ENCODE measurements at places on chromosomes 5 and 9. TPM values are rescaled to one million over a fixed set of nuclear protein-coding genes. Genes with fewer than 3 reads are reported as not detected.

DNA sequence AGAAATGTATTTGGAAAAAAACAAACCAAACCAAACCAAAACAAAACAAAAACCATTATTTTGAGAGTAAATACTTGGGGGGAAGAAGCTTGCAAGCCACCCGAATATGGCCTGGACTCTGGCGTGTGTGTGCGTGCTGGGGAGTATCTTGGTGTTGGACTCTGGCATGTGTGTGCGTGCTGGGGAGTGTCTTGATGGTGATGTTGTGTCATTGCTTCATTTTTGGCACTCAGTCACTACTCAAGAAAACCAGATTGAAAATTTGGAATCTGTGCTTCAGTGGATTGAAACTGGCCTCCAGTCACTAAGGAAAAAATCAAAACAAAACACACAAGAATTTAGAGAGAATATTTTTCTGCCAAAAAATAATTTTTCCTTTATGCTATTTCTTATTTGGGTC, 76.1 kb downstream of the ARRDC3 start:
- peak; percentile 75 for ATAC-seq

DNA sequence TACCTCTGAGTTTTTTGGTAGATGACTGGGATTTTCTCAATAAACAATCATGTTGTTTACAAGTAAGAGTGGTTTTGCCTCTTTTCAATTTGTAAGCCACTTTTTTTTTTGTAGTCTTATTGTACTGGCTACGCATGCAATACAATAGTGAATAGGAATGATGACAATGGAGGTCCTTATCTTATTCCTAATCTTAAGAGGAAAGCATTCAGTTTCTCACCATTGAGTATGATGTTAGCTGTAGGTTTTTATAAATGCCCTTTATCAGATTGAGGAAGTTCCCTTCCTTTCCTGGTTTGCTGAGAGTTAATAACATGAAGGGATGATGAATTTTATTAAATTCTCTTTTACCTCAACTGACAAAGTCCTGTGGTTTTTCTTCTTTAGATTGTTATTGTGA, 155.2 kb downstream of the ADAMTSL1 start:
- no peak for ATAC-seq

DNA sequence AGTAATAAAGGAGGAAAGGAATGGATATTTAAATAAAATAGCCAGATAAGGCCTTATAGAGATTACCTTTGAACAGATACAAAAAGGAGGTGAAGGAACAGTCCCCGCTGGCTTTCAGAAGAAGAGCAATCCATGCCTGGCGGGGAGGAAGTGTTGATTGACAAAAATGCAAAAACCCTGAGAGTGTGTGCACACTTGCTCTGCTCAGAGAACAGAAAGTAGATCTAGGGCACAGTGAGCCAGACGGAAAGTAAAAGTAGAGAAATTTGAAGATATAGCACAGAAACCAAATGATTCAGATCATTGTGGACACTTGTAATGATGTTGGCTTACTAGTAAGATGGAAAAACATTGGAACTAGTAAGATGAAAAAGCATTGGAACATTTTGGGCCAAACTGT, 720.6 kb downstream of the PTPRD start:
- no peak for ATAC-seq

GRCh38 chr5:43702815-43703214, 99.8 kb downstream of the NNT start:
- no peak for ATAC-seq

GRCh38 chr9:131669269-131670157, 70.4 kb downstream of the RAPGEF1 start:
- ATAC-seq = no peak

DNA sequence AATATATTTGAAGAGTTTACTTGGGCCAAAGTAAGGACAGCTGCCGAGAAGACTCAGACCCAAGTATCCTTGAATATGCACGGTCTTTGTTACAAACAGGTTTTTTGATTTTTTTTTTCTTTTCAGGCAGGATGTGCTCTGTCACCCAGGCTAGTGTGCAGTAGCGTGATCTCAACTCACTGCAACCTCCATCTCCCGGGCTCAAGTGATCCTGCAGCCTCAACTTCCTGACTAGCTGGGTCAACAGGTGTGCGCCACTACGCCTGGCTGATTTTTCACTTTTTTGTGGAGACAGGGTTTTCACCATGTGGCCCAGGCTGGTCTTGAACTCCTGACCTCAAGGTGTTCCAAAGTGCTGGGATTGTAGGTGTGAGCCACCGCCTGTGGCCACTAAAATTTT, 27.4 kb downstream of the JMY start:
- ATAC-seq = no peak

DNA sequence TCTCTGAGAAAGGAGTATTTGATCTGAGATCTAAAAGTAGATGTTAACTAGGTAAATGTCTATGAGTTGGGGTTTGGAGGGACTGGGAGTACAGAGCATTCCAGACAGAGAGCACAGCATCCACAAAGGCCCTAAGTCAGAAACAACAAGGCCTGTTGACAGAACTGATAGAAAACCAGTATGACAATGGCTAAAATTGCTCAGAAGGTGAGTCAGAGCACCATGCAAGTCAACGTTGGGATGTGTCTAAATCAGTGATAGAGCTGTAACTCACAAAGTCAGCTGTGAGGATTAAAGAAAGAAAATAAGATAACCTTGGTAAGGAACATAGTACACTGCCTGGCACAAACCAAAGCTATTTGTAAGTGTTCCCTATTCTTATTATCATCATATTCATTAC, 124.0 kb downstream of the CETN3 start:
- no peak for ATAC-seq

DNA sequence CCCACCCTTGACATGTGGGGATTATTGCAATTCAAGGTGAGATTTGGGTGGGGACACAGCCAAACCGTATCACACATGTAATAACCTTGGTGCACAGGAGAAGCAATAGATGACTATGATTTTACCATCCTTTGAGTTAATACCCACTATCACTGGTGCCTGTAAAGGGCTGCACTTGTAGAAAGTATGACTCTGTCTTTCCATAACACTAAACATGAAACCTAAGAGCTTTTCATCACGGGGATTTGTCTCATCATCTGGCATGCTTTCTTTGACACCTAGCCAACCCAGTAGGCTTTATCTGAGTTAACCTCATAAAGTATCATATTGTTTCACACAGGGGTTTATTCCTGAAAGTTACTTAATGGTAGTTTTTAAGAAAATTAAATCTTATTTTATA, 188.9 kb upstream of the TNC start:
- no peak for ATAC-seq

DNA sequence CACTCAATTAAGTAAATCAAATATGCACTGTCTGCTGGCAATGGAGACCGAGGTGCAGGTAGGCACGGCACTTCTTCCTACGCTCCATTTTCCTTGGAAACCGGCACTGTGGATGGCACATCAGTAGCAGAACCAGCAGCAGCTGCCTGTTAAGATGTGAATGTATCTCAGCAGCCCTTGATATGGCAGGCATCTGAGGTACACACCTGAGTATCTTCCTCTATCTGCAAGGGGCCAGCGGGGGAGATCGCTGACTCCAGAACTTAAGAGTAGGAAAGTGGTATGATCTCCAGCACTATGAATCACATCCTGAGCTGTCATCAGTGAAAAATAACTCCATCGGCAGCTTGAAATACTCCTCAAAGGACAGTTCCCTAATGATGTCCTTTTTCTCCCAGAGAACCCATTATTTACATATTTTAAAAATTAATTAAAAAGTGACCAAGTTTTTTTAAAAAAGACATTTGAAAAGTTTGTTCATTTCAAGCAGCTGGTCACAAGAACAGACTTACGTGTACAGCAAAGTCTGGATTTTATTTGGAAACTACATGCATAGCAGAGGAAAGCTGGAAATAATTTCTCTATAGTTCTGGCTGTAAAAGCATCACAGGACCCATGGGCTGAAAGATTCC, 97.1 kb downstream of the ADAMTS12 start:
- no peak for ATAC-seq

GRCh38 chr5:79130781-79131180, 19.2 kb downstream of the BHMT start:
- no peak for ATAC-seq

GRCh38 chr5:78483809-78484521, 123.5 kb downstream of the SCAMP1 start:
- peak; percentile 84 for ATAC-seq

DNA sequence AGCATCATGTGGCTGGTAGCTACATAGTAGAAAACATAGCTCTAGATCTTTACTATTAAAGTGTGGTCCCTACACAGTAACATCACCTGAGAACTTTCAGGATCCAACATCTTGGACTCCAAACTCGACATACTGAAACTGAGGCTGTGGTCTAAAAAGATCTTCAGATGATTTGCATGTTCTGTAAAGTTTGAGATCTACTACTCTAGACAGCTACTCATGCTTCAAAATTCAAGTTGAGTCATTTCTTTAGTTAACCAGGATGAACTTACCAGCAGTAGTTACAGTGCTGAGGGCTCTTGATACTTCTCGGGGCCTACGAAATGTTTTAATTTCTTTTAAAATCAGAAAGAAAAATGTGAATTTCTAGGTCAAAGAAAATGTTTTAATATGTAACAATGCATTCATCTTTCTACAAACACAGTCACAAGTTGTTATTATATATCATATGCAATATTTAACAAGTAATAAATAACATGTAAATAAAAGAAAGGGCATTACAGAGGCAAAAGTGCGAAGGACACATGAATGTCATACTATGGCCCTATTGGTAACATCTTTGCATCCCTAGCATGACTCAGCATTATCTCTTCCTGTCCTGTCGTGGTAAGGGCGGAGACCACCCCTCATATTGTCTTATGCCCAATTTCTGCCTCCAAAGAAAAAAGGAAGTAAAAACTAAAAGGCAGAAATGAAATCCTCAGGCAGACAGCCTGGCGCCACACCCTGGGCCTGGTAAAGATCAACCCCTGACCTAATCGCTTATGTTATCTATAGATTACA, 563.9 kb upstream of the TLE4 start:
- no peak for ATAC-seq

DNA sequence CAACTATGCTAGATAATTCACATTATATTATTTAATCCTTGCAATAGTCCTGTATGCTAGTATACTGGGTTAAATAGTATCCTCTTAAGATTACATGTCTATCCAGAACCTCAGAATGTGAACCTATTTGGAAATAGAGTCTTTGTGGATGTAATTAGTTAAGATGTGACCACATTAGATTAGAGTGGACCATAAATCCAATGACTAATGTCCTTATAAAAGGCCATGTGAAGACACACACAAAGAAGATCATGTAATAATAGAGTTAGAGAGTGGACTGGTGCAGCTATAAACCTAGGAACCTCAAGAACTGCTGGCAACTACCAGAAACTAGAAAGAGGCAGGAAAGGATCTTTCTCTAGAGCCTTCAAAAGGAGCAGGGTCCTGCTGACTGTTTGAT, 263.6 kb upstream of the PTGER4 start:
- no peak for ATAC-seq

GRCh38 chr9:37146410-37146809, 26.0 kb downstream of the ZCCHC7 start:
- ATAC-seq = no peak

- ATAC-seq = no peak
Observed at GRCh38 chr9:109604131-109604530, 106.0 kb upstream of the PTPN3 start.

- no peak for ATAC-seq
Observed at GRCh38 chr9:673966-674526, 167.5 kb upstream of the DMRT1 start.

- no peak for ATAC-seq
Observed at GRCh38 chr5:97105501-97106215, 36.8 kb downstream of the LIX1 start.

- ATAC-seq = no peak
Observed at GRCh38 chr5:115333164-115333563, 36.7 kb upstream of the CCDC112 start.

DNA sequence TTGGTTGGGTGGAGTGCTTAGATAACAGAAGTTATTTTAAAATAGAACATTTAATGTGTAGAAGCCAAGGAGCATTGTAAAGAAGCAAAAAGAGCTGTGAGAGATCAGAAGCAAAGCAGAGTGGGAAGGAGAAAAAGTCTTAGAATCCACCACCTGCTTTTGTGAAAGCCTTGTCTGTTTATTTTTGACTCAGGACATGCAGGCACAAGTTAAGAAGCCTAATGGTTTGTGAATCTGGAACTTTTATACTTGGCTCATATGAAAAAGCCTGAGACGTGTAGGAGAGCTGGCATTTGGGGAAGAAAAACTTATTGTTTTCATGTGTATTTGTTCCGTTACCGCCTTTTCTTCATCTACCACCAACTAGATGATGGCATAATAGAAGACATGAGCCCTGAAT, 38.5 kb upstream of the ITGA2 start:
- no peak for ATAC-seq

DNA sequence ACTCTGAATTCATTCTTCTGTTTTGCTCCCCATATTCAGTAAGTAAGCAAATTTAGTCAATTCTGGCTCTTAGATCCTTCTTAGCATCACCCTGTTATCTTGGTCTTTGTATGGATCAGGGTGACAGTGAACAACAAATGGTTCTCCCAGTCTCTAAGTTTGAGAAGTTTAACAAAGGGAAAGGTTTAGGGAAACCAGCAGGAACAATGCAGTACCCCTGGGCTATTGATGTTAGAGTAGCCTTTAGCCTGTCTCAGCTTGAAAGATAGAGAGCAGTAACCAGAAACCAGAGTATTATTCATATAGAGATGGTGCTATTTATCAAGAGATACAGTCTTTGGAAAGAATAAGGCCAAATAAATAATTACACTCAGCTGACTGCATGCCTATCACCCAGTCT, 241.8 kb downstream of the CDH12 start:
- no peak for ATAC-seq

GRCh38 chr9:134007150-134007549, 15.0 kb upstream of the VAV2 start:
- ATAC-seq = no peak

- no peak for ATAC-seq
Observed at GRCh38 chr9:124452326-124452725, 2.1 kb downstream of the ADGRD2 start.

- ATAC-seq = no peak
Observed at GRCh38 chr5:65050140-65050539, 281.4 kb downstream of the CWC27 start.

GRCh38 chr5:133820507-133820906, 147.9 kb downstream of the C5orf15 start:
- ATAC-seq = no peak

DNA sequence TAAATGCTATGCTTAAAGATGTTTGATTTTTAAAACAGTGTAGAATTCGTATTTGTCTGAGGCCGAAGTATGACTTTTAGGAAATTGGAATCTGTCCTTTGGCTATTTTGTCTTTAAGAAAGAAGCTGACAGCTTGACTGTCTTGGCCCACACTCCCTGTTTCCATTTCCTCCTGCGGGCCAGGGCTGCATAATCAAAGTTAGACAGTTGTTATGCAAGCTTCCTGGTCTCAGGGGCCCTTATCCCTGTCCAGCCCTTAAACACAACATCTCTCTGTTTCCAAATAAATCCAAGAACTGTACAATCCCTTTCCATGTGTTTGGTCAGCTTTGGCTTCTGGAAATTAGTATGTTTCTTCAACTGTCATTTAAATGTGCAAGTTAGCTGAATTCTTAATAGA, 54.6 kb upstream of the ECM2 start:
- ATAC-seq = peak; percentile 94

TPM2 gene
- 13,568 TPM for total RNA-seq

MARCHF11 gene
- not detected for total RNA-seq

CARD6 gene
- total RNA-seq = 9.4 TPM

TAF1L gene
- total RNA-seq = 0.05 TPM

AUH gene
- total RNA-seq = 27.6 TPM

NKD2 gene
- 1.8 TPM for total RNA-seq

SLC25A2 gene
- not detected for total RNA-seq

HAPLN1 gene
- total RNA-seq = 1.1 TPM

FRMPD1 gene
- total RNA-seq = 0.27 TPM
